Stromal cell of bone marrow (primary cell): ENCODE measurements at places on chromosomes 16 and 17.

DNA sequence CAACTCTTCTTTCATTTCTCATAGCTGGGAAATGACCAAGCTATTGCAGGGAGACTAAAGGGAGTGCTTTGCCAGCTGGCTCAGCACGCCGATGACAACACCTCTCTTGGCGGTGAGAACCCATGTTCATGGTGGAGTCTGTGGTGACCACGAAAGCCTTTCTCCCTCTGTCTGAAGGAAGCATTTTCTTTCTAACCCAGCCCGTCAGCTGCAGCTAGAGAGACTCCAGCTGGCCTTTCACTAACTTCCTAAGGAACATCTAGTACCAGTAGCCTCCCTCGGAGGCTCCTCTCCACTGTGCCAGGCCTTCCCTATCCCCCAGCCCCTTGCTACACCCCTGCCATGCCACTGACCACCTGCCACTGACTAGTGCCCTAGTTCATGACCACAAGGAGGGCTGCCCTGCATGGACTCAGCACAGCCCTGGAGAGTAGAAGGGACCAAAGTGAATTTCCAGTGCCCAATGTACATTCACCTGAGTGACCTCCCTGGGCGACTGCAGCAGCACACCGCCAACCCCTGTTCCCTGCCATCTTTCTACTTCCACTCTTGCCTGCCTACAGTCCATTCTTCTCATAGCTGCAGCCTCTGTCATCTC is 81.3 kb downstream of the CBLN1 start:
- no peak for DNase-seq

GRCh38 chr17:83202002-83203000 is 122.9 kb downstream of the METRNL start:
- no peak for DNase-seq

- no peak for DNase-seq
Measured at GRCh38 chr17:58276423-58276822, 4.3 kb downstream of the MPO start.

DNA sequence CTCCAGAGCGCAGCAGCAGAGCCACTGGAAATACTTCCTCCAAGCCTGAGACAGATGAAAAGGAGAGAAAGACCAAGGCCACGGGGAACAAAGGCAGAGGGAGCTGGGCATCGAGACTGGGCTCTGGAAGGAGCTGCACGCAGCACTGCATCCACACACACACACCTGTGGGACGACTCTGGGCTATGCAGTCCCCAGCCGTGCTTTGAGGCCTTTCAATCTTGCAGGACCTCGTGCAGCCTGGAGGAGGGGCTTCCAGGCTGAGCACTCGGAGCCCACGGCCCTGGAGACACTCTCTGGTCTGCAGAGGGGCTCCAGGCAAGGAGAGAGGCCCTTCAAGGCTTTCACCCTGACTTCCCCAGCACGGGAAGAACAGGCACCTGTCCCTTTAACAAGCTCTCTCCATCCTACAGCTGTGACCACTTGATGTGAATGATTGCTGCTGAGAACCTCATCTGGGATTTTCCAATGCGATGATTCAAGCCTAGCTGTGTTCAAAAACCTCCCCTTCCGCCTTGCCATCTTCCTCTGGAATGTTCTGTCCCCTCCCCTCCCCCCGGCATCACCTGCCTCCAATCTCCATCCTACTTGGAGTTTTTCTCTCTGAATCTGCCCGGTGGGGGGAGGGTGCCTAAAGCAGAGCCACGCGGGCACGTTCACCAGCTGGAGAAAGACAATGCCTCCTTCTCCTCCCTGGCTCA is 37.5 kb downstream of the RBFOX3 start:
- DNase-seq: no peak

GRCh38 chr16:61952841-61953240 is 83.4 kb downstream of the CDH8 start:
- no peak for DNase-seq

DNA sequence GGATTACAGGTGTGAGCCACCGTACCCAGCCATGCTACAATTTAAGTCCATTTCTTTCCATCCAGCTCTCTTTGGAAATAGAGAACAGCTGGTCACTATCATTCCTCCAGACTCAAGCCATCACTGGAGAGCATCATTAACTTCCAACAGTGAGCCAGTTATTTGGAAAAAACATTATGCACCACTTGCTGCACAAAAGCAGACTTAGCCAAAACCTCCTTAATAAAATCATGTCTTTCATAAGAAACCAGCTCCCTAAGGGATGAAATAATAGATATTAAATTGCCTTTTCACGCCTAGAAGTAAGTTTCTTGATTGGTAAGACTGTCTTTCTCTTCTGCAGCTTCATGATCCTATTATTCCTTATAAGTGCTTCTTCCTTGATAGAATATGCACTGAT is 17.9 kb downstream of the SLC39A11 start:
- DNase-seq: no peak

GRCh38 chr17:36602924-36603384 is 1.6 kb downstream of the MRM1 start:
- DNase-seq: peak; percentile 28

DNA sequence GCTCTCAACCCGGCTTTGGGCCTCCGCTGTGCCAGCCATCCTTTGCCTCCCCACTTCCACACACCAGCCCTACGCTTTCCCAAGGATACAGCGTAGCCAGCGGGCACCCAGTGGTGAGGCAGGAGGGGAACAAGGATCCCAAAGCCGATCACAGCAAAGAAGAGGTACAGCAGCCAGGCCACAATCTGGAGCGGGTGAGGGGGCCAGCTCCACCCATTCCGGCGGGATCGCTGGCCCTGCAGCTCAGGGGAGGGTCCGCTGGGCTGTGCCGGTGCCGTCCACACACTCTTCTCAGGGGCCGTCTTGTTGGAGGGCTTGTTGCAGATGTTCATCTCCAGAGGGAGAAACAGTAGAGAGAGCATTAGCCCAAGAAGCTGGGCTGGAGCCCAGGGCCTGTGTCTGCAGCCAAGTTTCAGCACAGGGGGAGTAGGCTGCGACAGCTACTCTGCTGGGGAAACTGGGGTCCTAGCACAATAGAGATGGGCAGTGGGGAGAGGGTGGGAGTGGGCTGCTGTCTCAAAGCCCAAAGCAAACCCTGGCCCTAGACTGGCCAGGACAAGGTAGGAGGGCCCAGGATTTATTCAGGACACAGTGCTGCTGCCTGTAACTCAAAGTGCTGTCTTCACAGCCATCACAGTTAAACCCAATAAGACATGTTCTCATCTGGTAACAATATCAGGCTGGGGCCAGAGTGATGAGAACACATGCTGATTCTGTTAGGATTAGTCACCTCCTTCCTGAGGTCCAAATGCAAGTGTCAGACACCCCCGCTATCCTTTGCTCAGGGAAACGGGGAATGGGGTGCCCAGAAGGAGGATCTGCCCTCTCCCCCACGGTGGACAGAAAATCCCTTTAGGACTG is 9.9 kb downstream of the ZDHHC1 start:
- peak; percentile 74 for DNase-seq

GRCh38 chr17:9443811-9444210 is 131.8 kb downstream of the STX8 start:
- DNase-seq: no peak

- DNase-seq: no peak
Measured at GRCh38 chr17:44751806-44752205, 7.0 kb upstream of the ADAM11 start.

DNA sequence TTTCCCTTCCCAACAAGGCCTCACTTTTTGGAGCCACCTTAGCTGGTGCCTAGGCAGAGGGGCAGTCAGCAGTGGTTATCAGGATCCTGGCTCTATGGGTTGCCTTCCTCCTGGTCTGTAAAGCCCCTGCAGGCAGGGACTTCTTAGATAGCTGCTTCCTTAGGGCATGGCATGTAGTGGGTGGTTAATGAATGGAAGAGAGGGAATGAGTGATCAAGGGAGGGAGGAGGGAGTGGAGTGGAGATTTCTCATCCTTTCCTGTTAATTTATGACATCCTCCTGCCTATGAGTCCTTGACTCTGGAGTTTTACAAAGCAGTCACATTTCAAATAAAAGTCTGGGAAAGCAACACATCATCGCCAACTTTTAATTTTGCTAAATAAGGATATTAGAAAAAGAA is 40.7 kb downstream of the SNX20 start:
- peak; percentile 3 for DNase-seq

GRCh38 chr17:27540318-27541101 is 84.3 kb downstream of the KSR1 start:
- peak; percentile 90 for DNase-seq

- DNase-seq: no peak
Measured at GRCh38 chr16:81283044-81283443, 31.7 kb upstream of the GAN start.

DNA sequence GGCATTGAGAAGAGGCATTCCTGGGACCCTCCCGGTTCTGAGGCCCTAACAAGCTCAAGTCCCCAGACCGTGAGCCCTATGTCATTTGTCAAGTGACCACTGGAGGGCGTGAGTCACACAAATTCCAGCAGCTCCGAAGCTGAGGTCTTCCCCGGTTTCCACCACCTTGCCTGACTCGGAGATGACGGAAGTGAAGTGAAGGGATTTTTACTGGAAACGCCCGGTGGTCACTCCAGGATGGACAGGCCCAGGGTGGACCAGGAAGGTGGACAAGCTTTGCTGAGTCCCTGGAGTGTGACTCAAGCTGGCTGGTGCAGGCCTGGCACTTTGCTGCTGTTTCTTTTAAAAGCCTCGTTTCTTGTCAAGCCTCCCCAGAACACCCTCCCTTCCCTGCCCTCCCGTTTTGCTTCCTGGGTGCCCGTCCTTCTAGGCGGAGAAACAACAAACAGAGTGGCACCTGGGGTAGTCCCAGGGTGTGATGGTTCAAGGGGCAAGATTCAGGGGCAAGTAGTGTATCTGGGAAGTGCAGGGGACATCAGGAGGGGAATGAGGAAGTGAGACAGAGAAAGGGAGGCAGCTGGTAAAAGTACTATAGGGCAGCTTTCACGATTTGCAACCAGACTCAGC is 5.3 kb upstream of the NOS2 start:
- peak; percentile 47 for DNase-seq

GRCh38 chr17:3838206-3838605 is 7.8 kb downstream of the NCBP3 start:
- DNase-seq: no peak

GRCh38 chr17:75088465-75089417 is 987 bp downstream of the SLC16A5 start:
- no peak for DNase-seq

DNA sequence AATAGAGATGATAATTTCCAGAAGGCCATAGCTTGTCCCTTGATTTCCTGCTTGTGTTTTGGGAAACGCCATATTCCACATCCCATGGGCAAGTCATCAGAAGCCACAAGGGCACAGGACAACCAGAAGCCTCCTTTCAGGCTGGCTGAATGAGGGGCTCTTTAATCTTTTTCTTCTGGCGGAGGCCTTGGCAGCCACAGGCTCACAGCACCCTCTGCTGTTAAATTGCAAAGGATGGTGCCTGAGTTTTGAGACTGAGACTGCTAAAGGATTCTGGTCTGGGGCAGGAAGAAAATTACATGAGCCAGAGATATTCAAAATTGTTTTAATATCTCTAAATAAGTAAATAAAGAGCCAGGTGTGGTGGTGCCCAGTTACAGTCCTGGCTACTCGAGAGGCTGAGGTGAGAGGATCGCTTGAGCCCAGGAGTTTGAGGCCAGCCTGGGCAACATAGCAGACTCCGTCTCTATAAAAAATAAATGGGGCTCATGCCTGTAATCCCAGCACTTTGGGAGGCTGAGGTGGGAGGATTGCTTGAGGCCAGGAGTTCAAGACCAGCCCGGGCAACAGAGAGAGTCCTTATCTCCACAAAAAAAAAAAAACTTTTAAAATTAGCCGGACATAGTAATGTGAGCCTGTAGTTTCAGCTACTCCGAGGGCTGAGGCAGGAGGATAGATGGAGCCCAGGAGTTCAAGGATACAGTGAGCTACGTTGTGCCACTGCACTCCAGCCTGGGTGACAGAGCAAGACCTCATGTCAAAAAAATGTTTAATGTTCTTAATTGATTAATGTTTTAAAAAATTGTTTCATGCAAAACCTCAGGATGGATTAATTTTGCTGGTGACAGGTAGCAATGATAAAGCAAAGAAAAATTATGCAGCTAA is 26.3 kb downstream of the AARSD1 start:
- DNase-seq: peak; percentile 41

DNA sequence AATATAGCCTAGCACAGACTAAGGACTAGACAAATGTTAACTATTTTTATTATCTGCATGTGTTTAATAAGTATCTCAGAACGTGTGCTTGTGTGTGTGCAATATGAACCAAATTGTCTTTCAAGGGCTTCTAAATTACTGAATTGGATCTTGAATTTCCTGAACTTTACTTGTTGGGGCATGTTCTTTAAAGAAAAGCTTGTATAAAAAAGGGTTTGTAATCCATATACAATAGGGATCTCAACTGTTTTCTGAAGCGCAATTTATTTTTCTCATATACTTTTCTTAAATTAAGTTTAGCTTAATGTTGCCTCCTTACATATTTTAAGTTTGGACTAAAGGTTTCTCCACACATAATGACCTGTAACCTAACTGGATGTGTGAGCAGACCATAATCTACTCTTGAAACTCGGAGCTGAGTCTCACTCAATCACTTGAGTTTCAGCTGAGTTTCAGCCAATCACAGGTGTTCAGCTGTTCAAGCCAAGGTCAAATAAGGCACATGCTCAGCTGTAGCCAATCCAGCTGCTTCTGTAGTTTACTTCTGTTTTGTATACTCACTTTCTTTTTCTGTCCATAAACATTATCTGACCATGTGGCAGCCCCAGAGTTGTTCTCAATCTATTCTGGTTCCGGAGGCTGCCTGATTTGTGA is 72.3 kb downstream of the CDK5R1 start:
- DNase-seq: no peak

DNA sequence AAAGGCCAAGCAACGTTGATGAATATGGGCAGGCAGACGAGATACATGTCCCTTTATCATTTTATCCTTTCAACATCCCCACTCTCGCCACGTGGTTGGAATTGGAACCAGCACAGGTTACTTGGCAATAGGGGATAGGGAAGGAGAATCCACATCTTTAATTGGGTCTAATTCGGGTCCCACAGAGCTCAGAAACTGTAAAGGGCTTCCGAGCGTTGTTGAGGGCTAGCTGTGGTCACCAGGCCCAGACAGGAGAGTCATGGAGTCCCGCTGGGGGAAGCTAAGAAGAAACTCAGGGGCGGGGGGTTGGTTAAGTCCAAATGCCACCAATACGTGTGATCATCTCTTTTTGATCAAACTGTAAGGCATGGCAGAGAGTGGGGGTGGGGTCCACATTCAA is 271.3 kb upstream of the ZFHX3 start:
- no peak for DNase-seq

DNA sequence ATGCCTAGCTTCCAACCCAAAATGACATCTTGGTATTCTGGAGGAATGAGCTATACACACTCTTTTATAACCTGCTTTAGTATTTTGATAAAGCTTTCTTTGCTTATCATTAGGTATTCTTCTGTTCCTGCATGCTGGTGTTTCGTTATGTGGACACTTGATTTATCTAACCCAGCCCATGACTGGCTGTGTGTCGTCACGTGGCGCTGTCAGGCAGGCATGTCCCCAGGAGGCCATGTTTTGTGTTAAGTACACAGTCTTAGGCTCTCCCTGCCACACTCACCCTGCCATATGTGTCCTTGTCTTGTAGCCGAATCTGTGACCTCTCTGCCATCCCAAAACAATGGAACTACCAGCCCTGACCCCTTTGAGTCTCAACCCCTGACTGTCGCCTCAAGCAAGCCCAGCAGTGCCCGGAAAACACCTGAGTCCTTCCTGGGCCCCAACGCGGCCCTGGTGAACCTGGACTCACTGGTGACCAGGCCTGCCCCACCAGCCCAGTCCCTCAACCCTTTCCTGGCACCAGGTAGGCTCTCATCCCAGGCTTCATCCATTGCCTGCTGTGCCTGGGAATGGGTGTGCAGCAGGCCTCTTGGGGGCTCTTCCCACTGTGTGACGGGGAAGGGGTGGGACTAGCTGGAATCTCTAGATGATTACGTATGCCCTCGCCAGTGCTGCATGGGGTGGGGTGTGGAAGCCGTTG is 30.8 kb downstream of the B9D1 start:
- no peak for DNase-seq
